ENCODE measurements at places on chromosomes 4 and X.

- no peak for DNase-seq
Measured at GRCh38 chrX:44903107-44903506, 30.1 kb downstream of the KDM6A start.

- no peak for DNase-seq
Measured at GRCh38 chr4:180665994-180666824, 1577.0 kb upstream of the TENM3 start.

DNA sequence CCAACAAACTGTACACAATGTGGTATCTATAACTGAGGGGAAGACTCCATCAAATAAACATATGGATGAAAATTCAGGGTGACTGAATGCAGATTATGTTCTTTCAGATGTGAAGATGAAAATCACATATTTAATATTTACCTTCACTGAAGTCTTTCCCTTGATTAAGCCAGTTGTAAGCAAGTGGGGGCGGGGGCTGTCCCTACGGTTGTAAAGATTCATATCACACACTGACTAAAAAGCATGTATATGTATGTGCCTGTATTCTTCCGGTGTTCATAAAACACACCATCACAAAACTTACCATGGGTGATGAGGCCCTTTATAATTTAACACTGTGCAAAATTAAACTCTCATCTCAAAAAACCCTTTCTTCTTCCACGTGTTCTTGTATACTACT lies 1.3 kb downstream of the TAB3 start:
- DNase-seq, result no peak

DNA sequence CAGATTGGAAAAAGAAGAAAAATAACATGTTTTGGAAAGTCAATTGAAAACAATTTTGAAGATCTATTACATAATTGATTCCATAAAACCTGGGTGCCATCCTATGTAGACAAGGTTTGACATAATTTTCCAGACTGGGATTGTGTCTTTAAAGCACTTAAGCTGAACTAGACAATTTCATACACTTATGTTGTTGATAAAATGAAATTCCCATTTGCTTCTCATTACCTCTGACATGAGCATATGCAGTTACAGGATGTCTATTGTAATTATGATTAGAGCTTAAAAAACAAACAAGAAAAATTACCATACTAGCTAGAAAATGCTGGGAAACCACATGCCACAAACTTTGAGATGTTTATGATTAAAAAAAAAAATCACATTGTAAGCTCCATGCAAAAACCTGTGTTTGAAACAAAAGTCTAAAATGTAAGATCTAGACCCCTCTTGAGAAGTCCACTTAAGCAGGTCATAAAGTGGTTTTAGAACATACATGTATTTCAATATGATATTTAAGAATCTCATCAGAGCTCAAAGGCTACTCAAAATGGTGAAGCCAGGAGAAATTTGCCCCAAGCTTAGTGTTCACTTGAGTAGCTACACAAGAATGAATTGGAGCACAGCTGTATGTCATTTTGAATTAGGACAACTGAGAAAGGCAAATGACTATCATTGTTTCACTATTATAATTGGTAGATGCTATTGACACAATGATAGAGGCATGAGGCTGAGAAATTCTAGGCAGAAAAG lies 181.1 kb upstream of the PABPC4L start:
- DNase-seq, result no peak

DNA sequence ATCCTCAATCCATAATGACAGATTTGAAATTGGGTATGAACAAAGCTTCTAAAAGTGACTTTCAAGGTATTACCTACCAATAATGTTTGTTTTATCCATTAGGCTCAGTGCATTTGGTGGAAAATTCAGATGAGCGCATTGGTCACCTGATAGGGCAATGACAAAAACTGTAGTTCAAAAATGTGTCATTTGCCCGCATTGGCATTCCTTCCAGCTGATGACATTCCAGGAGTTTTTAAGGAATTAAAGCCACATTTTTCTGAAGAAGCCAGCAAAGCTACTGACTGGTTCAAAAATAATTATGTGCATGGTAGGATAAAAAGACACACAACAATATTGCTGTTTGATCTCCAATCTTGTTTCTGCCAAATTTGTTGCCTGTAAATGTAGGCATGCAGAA lies 473.4 kb upstream of the CPEB2 start:
- no peak for DNase-seq

GRCh38 chr4:140870427-140870826 lies 114.2 kb upstream of the TBC1D9 start:
- no peak for DNase-seq

DNA sequence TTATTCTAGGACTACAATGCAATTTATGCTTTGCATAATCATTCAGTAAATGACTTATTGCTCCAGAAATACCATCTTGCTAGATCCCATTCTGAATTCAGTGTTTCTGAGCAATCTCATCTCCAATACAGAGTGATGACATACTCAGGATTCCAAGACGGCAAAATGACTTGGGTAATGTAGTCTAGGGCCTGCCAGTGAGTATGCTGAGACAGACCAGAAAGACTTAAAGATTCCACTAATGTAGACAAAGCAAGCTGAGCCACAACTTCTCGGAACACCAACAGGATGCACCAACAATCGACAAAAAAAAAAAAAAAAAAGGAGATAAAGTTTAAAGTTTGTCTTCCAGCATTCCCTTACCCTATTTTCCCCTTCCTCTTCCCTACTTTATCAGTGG lies 919 bp upstream of the SEC24B start:
- DNase-seq, result no peak

DNA sequence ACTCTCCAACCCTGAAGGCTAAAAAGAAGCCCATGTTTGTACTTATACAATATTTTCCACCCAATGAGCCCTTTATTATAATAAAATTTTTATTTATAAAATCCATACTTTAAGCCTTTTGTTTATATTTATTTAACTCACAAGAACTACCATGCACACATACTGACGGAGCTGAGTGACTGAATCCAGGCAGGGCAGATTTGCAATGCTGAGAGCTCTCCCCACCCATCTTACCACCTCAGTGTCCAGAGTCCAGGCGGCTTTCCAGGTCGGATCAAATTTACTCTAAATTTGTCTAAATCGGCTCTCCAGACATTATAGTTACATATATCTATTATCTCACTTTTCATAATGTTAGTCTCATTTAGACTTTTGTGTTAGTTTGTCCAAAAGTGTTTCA lies 74.1 kb downstream of the ARHGAP10 start:
- no peak for DNase-seq

DNA sequence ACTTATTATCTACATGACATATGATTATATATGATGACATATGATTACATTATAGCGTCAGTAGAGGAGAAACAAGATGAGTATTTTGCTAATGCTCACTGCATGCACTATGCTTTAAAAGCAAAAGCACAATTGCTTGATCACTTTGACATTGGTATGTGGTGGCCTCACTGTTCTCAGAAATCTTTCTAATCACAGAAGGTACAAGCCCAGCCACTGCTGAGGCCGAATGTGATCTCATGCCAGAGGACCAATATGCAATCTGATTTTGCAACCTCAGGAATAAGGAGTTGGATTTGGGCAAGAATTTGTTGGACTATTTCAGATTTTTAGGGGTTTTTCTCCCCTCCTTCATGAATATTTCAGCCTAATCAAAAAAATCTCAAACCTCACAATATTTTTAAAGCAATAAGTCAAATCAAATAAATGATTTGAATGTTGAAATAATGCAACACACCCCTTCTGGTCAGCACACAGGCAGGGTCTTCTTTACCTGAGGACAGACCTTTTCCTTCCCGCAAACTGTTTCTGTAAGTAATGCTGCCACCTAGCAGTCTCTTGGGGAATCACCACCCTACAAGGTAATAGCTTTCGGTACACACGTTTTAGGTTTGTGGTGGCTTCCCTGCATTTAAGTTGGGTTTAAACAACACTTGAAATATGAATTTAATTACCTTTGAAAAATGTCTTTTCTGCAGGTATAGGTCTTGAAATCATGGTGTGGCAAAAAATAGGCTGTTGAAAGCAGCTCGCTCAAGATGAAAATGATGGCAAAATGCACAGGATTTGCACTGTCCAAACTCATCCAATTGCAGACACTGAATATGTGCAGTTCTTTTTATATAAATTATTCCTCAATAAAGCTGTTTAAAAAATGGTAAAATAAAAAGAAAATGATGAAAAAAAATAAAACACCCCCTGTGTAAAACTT lies 4.8 kb upstream of the CXCL13 start:
- no peak for DNase-seq

DNA sequence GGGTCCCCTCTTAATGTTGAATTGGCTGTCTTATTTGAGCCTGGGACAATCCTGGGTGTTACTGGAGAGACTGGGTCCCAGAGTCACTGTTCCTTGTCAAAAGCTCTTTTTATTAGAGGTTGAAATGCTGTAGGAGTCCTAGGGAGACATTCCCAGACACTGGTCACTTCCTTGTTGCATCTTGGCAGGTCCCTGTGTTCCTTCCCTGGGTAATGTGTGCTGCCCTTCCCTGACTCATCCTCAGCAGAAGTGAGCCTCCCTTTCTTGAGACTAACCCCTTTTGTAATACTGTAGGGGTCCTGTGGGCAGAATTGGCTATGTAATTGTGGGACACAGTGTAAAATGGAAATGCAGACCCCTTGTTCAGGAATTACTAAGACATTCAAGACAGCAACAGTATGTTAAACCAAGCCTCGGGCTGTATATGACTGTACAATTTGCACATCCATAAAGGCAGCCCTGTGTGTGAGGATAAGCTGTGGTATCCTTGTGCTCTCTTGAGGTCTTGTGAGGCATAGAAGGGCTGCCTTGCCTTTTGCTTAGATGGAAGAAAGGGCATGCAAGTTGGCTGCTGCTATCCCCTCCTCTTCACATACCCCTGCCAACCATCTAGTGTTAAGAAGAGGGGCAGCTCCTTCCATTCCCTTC lies 53.5 kb downstream of the DCLK2 start:
- no peak for DNase-seq

- DNase-seq, result no peak
Measured at GRCh38 chr4:118224243-118224829, 128.5 kb downstream of the PRSS12 start.

DNA sequence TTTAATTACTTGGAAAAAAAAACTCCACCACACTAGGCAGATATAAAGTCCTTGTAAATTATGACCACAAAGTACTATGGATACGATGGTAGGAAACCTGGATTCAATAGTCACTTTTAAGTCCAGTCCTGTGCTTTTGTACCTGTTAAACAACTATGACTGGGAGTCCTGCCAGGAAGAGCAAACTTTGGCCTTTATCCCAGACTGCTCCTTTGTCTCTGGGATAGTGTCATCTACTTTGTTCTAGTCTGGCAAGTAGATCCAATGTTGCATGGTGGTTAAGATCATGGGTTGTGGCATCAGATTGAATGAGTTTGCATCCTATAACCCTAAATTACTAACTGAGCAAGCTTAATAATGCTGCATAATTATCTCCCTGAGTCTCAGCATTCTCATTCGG lies 175.3 kb upstream of the FGF13 start:
- no peak for DNase-seq

GRCh38 chr4:5707366-5707765 lies 993 bp downstream of the EVC2 start:
- no peak for DNase-seq

DNA sequence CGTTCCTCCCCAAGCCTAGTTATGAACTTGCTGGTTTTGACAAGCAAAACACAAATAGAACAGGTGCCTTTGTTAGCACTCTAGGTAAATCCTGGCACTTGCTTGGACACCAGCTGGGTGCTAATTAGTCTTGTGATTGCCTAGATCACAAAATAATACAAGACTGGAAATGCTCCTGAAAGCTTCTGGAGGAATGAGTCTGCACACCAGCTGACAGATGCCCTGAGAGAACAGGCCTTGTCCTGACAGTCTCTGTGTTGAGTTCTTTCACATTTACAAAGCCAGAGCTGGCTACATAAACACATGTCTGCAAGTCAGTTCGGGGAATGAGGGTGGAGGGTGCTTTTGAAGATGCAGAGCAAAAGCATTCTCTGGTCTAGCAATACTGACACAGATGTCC lies 93.8 kb downstream of the ELOVL6 start:
- DNase-seq, result no peak

- DNase-seq, result no peak
Measured at GRCh38 chr4:12519426-12519825, 964.7 kb downstream of the RAB28 start.

GRCh38 chr4:86089781-86090323 lies 270.0 kb downstream of the MAPK10 start:
- no peak for DNase-seq

DNA sequence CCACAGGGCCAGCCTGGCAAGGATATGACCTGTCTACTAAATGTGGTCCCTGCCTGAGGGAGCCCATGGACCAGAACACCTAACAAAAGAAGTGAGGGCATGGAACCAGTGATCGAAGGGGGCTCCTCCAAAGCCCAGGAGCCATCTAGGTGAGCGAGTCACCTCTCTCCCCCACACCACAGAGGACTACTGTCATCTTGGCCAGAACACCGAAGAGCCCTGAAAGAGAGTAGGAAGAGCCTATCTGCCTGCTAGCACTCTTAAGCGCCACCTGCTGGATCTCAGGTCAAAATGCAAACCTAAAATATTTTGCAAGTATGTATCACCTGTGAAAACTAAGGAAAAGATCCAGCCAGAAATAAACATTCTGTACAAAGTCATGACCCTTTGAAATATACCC lies 137.9 kb upstream of the ZXDB start:
- no peak for DNase-seq

DNA sequence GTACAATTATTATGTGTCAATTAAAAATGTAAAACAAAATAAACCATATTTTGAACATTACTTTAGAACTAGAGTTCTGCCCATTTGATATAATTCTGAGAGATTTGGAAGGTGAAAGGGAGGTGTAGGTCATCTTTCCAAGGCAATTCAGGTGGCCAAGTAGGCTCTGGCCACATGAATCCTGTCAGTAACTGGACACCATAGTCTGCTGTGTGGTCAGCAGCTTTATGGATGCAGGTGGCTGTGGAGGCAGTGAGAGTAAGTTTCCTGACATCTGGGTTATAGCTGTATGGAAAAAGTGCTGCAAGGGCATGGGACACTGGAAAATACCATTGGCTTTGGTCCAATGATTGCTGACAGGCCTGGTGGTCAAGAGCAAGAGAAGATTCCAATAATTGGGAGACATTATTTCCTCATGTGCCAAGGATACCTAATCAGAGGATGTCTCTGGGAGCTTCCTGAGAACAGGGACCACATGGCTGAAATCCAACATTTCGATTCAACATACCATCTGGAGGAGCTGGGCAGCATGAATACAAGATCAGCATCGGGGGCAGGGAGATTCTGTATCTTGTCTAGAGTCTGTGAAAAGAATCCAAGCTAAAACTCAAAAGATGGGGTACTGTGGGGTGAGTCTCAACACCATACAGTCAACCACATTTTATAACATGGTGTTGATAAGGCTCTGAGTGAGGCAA lies 523.1 kb downstream of the MID1IP1 start:
- no peak for DNase-seq

All from activated naive CD4-positive, alpha-beta T cell (primary cell).